ENCODE measurements at places on chromosomes 1 and 21.

DNA sequence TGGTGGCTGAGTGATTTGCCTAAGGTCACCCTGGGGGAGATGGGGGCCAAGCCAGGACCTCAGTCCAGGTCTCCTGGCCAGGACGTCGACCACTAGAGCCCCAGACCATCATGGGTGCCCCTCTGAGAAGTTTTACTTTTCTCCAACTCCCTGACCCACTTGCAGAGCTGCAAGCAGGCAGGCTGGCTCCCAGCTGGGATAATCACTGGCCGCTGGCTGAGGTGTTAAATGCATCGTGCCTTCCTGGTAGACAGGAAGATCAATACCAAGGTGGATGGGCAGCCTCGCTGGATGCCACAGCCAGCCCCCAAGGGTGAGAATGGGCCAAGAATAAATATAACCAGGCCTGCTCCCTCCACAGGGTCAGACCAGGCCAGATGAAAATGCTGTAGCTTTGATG is 106.2 kb downstream of the EPHB2 start:
- no peak for DNase-seq

DNA sequence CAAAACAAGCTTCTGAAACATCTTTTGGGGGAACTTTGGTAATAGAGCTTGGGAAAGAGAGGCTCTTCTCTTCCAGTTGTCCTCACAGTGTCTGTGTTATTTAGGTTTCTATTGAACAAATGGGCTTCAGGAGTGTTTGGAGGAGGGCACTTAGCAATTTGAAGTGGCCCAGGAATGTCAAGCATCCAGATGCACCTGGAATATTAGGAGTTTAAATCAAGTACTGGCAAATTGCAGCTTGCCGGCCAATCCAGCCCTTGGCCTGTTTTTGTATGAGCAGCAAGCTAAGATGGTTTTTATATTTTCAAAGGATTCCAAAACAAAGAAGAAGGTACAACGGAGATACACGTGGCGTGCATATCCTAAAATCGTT is 94.7 kb downstream of the CCDC185 start:
- DNase-seq, result no peak

DNA sequence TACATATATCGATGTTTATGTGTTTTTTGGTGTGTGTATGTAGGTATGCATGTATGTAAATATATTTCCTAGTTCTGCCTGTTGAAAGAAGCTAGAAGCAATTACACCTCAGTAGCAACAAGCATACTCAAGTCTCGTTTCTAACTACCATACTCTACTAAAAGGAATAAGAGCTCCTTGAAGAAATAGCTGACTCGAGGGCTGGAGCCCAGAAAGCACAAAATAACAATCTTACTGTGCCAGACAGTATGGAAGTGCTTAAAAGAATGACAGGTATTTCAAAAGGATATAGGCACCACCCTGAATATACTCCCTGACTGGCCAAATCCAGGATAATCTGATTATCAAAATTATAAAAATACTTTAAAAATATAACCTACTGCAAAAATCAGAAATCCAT is 23.2 kb downstream of the FUBP1 start:
- no peak for DNase-seq

DNA sequence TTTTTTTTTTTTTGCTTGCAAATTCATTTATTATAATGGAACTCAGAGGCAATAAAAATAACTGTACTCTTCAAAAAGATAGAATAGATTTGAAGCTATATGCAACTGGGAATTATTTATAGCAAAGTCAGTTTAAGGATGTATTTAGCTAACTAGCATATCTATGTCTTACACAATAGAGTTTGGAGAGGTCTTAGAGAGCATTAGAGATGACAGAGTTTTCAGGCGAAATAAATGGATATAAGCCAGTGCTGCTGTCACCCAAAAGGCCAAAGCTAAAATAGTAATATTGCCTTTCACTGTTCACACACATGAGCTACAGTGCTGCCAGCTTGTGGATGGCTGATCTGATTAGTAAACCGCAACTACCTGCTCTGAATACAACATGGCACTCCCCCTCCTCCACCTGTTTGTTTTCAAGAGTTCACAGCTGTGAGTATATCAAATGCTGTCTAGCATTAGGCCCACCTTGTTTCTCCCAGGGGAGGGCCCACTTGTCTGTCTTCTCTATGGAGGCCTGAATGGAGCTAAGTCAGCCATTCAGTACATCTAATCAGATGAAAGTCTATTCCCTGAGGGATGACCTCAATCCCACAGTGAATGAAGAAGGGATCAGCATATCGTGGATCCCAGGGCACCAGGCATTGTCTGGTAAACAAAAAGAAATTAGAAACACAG is 25.2 kb upstream of the SSX2IP start:
- no peak for DNase-seq

GRCh38 chr1:234250747-234251146 is 122.5 kb upstream of the COA6 start:
- no peak for DNase-seq

- DNase-seq, result no peak
Observed at GRCh38 chr1:88224906-88225305, 459.2 kb upstream of the PKN2 start.

- DNase-seq, result no peak
Observed at GRCh38 chr21:44866780-44867179, 6.7 kb downstream of the PTTG1IP start.

- DNase-seq, result no peak
Observed at GRCh38 chr21:17818186-17819113, 706 bp downstream of the C21orf91 start.

GRCh38 chr1:94903280-94904009 is 23.5 kb downstream of the CNN3 start:
- no peak for DNase-seq

DNA sequence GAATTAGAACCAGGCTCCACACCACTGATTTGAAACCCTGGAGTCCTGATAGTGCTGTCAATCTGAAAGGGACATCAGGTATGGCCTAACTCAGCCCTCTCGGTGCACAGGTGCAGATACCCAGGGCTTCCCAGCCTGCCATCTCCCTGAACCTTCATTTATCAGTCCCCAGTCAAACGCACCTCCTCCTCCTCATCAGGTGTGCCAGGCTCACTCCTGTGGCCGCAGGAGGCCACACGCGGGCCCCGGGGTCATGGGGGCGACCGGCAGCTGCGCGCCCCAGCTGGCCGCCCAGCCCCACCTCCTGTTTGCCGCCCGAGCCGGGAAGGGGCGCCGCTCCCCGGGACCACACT is 572 bp downstream of the FUCA1 start:
- no peak for DNase-seq

DNA sequence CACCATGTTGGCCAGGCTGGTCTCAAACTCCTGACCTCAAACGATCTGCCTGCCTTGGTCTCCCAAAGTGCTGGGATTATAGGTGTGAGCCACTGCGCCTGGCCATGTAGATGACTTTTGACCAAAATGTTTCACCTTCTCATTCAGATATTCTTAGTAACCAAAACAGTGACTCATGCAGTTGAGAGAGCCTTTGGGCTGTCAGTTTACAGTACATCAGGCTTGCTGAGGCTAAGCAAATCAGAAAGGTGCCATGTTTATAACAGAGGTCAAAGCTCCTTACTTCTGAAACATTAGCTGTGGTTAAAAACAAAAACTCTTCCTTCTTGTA is 21.0 kb downstream of the CNIH4 start:
- no peak for DNase-seq

DNA sequence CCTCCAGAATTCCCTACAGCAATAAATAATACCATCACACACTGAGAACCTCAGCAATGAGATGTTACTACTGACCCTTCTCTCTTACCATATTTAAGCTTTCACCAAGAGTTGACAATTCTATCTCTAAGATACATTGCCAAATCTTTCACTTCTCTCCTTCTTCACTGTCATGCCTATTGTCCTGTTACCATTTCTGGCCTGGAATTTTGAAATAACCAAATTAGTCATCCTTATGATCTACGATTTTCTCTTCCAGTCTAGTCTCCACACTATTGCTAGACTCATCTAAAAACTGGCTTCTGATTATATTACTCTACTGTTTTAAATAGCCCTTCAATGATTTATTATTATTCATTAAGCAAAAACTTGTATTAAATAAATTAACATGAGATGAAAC is 656.1 kb upstream of the ADGRL4 start:
- no peak for DNase-seq

DNA sequence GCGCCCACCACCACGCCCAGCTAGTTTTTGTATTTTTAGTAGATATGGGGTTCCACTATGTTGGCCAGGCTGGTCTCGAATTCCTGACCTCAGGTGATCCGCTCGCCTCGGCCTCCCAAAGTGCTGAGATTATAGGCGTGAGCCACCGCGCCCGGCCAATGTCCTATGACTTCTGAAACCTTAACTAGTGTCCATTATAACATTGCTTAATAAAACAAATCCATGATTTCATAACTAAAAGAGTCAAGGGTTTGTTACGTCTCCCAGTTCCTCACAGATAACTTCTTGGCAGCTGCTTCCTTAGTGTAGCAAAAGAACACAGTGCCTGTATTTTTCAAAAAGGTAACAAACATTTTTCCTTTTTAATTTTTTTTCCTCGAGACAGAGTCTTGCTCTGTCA is 53.6 kb downstream of the FBXO42 start:
- no peak for DNase-seq

DNA sequence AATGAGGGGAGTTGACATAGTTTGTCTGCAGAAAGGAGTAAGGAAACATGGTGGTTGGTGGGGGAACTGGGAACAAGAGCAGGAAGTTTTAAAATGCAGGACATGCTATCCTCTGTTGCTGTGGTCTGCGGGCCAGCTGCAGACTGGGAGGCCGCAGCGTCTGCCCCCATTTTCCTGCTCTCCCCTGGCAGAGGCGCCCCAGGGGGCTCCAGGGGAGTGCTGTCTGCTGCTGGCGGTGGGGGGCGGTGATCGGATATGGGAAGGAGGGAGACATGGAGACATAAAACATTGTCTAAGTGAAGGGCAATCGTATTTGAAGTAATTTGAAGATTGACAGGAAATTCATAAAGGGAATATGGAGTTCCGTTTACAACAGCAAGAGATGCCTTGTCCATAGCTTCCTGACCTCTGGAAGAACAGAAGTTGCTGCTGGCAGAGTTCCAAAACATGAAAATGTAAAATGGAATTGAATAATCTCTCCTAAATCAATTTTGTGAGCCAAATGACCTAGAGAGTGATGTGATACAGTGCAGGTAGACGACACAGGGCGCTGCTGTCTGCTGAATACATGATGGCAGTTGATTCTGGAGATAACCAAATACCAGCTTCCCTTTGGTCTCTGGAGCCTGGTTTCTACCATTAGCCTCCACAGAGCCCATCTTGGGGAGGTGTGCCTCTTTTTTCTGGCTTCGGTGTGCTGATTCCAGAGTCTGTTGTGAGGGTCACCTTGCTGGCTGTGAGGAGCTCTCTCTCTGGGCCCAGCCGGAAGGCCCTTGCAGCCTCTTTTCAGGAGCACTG is 61.0 kb downstream of the PCBP3 start:
- no peak for DNase-seq

- no peak for DNase-seq
Observed at GRCh38 chr21:42157606-42158310, 61.2 kb upstream of the ABCG1 start.

DNA sequence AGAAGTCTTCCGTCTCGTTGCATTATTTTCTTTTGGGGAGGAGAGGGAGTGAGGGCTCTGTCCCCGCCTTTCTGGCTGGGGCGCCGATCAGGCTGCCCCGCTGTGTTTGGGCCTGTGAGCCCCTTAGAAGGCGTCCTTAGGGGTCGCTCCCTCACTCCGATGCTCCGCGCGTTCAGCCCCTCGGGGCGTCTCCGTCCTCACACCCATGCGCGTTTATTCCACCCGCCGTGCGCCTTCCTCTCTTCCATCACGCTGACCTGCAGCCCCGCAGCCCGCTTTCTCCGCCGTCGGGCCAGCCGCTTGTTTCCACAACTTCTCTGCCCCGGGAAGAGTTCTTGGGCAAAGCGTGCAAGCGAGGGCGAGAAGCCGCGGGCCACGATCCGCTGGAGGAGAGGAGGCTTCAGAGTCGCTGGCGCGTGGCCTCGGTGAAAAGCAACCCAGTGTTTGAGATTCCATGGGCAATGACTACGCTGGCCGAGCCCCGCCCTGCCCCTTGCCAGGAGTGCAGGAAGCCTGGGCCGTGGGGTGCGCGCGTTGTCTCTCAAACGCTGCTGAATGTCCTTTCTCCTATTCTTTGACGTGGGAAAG is 27.7 kb downstream of the TRIM11 start:
- no peak for DNase-seq

GRCh38 chr1:177010211-177010825 is 154.2 kb downstream of the ASTN1 start:
- no peak for DNase-seq

GRCh38 chr1:159918352-159919200 is 6.7 kb downstream of the TAGLN2 start:
- no peak for DNase-seq

GRCh38 chr21:30984889-30985288 is 53.4 kb downstream of the KRTAP19-8 start:
- no peak for DNase-seq

- no peak for DNase-seq
Observed at GRCh38 chr1:31581821-31582810, 5.8 kb downstream of the TINAGL1 start.

DNA sequence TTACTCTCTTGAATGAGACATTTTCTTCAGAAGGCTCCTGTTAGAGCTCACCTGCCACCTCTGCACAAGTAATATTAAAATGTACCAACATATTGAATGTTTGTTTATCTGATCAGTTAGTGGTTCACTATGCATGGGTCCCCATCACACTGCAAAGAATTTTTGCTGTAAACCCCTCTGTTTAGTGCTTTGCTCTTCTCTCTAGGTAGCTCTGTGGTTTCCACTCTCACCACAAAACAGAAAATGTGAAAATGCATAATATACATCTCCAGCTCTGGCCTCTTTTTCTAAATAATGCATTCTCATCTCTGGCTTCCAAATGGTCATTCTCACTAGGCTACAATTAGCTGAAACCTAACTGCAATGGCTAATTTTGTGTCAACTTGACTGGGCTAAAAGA is 176.7 kb downstream of the TRIM33 start:
- DNase-seq, result no peak

GRCh38 chr1:153968408-153968807 is 706 bp downstream of the CREB3L4 start:
- no peak for DNase-seq

DNA sequence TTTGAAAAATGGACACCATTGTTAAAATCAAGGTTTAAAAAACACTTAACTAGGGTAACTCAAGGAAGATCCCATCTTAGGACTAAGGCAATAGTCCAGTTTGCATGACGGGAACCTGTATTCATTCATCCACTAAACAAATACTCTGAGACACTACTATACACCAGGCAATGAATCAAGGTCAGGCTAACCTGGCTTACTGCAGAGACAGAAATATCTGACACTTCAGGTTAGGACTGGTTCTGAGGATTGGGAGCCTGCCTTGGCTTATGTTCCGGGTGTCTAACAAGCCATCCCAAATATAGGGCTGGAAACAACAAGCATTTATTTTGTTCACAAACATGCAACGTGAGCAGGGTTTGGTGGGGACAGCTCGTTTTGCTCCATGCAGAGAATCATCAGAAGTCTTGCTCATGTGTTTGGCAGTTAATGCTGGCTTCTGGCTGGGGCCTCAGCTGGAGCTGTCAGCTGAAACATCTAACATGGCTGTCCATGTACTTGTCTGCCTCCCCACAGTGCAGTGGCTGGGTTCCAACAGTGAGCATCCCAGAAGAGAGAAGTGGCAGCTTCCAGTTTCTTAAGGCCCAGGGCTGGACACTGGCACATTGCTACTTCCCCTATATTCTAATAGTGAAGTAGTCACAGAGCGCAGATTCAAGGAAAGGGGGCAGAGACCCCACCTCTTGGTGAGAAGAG is 37.0 kb upstream of the CAMK1G start:
- DNase-seq, result no peak

Measured in cortex of kidney (tissue), 1 donor.